ENCODE measurements at places on chromosomes 5 and 9.
A peak's percentile ranks its signal among the peaks of the same experiment; 100 is the strongest.

DNA sequence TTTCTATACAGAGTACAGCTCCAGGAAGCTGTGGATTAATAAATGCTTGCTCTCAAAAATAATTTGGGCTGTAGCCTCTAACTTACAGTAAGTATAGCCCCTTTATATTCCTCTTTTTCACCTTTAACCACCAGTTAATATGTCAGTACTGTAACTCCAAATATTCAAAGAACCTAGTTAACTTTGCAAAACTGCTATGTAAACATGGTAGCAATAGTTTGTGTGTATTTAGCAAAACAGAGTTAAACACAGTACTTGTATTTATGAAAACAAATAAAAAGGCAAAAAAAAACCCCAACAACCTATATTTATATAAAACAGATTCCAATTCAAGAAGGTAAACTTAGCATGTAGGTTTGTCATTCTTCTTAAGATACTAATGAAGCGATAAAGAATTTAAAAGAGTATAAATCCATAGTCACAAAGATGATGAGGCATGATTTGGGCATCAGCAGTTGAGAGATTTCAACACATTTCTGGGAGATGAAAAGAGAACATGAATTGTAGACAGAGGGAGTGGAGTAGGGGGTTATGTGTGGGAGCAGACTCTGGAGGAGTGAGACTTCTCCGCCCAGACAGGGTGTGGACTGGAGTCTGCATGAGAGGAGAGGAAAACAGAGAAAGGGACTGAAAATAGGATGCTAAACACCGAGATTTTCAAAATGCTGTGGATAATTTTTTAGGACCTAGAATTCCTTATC is 47.0 kb upstream of the F2RL1 start:
- DNase-seq, result no peak

DNA sequence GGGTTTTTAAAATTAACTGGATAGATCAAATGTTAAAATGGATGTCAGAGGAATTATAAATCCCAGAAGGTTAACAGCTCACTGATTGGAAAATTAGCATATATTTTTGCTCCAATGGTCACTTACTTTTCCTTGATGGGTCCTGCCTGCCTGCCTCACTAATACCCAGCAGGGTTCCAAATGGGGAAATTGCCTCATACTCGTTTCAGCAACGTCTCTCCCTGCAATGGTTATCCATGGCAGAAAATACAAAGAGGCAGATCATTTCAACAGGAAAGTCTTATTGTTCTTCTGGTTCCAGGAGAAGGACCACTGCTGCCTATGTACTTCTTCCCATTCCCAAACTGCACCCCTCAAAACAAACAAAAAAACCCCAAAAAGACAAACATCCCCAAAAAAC is 71.3 kb downstream of the ERP44 start:
- peak; percentile 61 for DNase-seq

DNA sequence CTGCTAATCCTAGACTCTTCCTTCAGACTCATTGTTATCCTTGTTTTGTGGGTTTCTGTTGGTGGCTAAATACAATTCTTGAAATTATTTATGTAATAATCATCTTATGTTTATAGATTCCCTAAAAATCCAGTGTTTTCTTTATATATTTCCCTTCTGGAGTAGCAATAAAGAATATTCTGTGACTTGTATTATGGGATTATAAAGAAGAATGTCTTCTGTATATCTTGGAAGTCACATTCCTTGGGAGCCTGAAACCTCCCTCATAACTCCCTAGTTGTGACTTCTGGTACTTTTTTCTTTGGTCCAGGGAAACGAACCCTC is 356.1 kb downstream of the TMEM167A start:
- no peak for DNase-seq

- DNase-seq, result no peak
Observed at GRCh38 chr5:94260096-94260495, 358.3 kb downstream of the KIAA0825 start.

GRCh38 chr5:87876616-87877015 is 392.0 kb downstream of the TMEM161B start:
- no peak for DNase-seq

DNA sequence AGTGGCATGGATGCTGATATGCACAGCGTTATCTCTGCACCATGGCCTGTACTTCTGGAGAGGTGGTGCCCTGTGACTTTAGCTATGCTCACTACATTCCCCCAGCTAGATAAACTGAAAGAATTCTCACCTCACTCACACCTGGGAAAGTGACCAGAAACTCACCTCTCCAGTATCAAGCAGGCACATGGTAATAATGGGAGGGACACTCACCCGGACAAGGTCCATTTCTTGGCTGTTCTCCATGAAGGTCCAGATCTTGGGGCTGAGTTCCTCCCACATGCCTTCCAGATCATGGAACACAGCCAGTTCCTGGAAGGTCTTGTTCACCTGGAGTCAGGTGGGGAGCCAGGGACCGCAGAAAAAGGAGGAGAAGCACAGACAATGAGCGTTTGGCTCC is 72.8 kb downstream of the NIPSNAP3B start:
- no peak for DNase-seq

DNA sequence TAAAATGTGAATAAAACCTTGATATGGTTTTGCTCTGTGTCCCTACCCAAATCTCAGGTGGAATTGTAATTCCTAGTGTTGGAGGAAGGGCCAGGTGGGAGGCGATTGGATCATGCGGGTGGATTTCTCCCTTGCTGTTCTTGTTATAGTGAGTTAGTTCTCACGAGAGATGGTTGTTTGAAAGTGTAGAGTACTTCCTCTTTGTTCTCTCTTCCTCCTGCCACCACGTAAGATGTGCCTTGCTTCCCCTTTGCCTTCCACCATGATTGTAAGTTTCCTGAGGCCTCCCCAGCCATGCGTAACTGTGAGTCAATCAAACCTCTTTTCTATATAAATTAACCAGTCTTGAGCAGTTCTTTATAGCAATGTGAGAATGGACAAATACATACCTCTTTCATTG is 34.9 kb downstream of the TARS1 start:
- peak; percentile 59 for DNase-seq

DNA sequence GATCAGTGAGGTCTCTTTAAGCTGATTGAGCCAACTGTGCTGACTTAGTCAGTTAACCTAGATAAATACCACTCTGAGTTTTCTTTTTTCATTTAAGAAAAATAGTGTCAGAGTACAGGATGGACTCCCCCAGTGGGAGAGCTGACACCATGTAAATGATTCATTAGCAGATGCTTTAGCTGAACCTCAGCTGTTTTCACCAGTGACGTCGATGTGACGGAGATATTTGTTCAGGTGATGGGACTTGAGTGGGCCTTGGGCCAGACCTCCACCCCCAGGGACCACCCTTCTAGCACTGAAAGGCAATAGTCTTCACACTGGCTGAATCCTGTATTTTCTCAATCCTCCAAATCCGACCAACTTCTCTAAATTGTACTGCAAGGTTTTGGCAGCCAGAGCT is 196.1 kb downstream of the GAS1 start:
- no peak for DNase-seq

GRCh38 chr5:68419637-68420452 is 204.3 kb downstream of the PIK3R1 start:
- DNase-seq, result no peak

GRCh38 chr9:89873801-89874200 is 269.0 kb downstream of the GADD45G start:
- no peak for DNase-seq

DNA sequence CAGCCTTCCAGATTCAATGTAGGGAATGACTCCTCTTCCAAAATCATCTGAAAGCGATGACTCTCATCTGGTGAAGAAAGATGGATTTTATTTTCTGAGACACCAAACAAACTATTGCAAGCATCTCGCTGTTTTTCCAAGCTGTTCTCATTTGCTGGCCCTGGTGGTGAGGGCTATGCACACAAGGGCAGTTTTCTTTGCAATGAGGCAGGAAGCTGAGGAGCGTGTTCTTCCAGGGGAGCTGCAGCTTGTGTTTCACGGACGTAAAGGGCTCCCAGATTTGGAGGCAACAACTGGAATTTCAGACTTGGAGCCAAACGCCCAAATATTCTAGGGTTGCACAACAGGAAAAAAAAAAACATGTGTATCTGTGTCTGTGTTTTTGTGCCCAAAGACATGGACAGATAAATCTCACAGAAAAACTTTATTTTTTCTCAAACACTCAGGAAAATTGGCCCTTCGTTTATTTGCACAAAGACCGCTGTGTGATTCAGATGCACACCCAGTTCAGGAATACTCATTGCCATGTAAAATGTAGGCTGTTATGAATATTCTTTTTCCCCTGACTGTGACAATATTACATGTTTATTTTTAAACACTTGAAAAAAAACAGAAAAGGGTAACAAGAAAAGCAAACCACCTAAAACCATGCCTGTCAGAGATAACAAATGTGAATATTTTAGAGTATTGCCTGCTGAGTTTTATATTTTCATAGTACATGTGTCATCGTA is 151.3 kb downstream of the GAS1 start:
- no peak for DNase-seq

DNA sequence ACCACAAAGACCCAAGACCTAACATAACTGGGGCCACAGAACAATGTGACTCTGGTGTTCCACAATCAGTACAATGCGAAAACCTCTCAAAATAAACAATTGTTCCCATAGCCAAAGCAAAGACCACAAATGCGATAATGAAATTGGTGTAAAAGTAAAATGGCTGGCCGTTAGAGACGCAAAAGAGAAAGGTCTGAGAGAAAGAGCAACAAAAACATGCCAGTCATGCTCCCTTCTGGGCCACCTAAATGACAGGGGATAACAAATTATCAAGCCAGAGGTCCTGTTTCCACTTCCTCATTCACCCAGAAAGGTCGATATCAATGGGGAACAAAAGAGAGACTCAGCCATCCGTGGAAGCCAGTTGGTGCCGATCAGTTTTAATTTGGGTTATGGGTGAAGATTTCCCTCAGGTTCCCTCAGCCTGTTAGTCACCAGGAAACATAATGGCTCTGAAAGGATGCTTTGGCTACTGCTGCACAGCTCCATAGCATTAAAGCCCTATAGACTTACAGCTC is 9.2 kb upstream of the CFAP95 start:
- DNase-seq, result peak; percentile 7

GRCh38 chr5:180208435-180209081 is 453 bp downstream of the RASGEF1C start:
- DNase-seq, result no peak

DNA sequence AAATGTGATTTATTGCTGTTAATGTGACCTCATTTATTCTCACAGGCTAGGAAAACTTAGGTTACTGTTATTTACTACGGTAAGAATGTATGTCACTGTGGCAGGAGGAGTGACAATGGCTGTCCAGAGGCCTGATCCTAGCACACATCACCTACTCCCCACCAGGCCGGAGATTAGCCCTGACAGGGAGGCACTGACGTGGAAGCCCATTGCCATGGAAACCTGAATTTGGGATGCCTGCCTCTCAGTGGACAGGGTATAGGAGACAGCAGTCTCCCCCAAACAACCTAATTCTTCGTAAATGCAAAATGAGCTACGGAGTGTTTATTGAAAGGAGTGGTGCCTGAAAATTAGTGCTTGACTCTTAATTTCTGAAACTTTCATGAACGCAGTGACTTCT is 87.6 kb upstream of the SMARCA2 start:
- DNase-seq, result no peak

DNA sequence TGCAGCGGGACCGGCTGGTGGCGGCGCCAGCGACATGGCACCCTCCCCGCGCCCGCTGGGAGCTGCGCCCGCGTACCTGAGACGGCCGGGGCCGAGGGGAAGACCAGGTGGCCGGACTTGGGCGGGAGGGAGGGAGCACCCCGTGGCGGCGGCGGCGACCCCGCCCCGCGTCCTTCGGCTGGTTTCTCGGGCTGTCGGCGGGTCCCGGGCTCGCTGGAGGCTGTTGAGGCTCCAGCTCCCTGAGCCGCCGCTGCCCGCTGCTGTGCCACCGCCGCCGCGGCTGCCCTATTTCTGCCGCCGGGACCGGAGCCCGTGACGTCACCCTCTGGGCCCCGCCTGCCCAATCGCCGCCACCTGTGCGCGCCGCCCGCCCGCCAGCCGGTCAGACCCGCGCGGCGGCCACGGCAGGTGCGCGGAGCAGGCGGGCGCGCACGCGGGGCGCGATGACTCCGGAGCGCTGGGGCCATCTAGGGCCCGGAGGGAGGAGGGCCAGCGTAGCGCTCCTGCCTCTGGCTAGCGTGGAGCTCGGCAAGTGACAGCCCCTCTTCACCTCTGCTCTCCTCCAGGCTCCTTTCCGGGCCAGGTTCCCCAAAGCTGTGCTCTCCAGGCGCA is at the start of gene FSTL4:
FSTL4 (minus strand) TSS at position 293 of the 612 bp plus-strand sequence.
- DNase-seq, result no peak

- no peak for DNase-seq
Observed at GRCh38 chr5:73214306-73214705, 41.3 kb downstream of the TMEM174 start.

DNA sequence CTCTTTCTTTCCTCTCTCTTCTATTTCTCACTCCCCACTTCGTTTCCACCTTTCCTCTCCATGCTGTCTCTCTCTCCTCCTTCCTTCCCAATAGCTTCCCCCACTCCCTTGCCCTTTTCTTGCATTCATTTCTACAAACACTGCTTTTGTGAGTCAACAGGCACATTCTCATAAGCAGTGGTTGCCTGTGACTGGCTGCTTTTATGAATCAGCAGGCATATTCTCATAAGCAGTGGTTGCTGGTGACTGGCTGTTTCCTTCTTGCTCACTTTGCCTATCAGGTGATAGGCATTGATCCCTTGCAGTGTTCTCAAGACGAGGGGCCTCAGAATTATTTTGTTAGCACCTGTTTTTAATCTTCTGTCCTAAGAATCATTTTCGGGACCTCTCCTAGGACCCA is 116.1 kb upstream of the ACTBL2 start:
- DNase-seq, result no peak

GRCh38 chr5:25823330-25823873 is 1178.6 kb upstream of the CDH10 start:
- DNase-seq, result no peak

- DNase-seq, result no peak
Observed at GRCh38 chr5:56172241-56172640, 60.9 kb downstream of the ANKRD55 start.

DNA sequence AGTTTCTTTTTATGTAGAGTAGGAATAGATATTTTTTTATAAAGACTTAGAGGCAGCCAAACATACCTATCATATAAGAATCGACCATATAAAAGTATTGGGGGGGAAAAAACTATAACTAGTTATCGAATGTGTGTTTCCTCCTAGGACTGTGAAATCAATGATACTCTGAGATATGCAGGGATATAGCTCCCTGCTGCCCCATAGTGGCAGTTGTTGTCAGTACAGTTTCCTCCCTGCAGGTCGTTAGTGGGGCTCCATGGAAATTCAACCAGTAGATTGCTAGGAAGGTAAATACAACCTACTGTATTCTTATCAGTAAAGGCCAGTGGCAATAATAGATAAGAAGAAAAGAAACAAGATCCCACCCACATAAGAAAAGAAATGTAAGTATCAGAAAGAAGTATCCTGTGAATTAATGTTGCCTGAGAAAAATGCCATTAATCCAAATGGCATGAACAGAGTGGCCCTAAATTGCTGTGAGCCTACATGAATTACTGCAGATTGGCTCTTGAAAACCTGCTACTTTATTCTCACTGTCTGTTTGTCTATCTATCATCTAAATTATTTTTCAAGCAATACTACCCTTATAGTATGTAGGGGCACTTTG is 136.9 kb upstream of the FBN2 start:
- no peak for DNase-seq

Data from HL-60 (cell line).